ENCODE measurements at places on chromosomes 1 and 21.
A peak's percentile ranks its signal among the peaks of the same experiment; 100 is the strongest.

- DNase-seq, result no peak
These were observed 148.1 kb upstream of the KCTD3 start for GRCh38 chr1:215418876-215419447.

DNA sequence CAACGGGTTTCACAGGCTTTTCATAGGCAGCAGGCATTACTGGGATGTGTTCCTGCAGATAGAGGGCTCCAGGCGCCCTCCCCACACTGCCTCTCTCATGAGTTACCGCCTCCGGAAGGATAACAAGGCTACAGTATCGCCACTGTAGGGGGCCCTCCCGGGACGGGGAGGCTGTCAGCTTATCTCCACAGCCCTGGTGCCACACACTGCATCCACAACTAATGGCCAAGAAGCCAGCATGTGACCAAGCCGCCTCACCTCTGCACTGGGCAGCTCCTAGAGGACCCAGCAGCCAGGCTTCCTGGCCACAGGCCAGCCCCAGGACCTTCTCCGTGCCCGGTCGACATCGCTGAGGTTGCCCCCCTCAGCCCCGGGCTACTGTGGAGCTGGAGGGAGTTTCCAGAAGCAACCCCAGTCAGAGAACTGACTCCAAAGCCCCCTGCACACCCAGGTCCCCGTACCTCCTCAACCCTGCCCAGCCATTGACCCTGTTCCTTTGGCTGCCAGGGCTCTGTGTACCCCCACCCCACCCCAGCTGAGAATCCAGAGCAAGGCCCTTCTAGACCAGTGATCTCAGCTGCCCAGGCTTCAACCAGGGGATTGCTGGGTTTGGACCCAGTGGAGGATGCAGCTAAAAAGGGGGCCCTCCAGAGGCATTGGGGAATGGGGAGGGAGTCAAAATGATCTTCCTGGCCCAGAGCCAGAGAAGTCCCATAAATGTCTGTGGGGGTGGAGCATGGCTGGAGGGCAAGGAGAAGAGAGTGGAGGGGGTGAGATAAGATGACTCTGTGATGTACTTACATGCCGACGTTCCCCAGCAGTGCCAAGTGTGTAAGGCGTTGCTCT, 45.0 kb downstream of the NEK2 start:
- DNase-seq, result no peak

DNA sequence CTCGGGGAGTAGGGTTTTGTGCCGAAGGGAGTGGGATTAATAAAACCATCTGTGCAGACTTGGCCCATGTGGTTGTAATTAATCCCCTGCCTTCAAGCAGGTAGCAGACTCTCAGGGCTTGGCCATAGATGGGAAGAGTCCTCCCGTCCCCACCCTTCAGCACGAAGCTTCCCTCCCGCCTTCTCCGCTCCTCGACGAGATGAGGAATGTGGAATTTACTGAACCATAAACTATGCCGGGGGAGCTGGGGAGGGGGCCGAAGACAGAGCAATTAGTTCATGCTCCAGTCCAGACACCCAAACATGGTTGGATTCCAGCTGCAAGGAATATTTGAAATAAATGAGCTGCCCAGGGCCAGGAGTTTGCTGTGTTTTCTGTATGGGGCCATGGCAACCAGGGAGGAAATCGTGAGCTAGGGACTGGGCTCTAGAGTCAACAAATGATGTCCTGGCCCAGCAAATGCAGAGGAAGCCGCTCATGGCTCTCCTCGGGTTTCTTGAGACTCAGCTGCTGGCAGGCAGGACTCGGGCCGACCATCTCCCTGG, 78.8 kb downstream of the SPSB1 start:
- no peak for DNase-seq

GRCh38 chr1:175427625-175428024, 235.0 kb upstream of the KIAA0040 start:
- DNase-seq, result no peak

GRCh38 chr1:3984586-3984985, 84.5 kb upstream of the C1orf174 start:
- DNase-seq, result no peak

GRCh38 chr21:42222821-42223390, 4.0 kb downstream of the ABCG1 start:
- no peak for DNase-seq

DNA sequence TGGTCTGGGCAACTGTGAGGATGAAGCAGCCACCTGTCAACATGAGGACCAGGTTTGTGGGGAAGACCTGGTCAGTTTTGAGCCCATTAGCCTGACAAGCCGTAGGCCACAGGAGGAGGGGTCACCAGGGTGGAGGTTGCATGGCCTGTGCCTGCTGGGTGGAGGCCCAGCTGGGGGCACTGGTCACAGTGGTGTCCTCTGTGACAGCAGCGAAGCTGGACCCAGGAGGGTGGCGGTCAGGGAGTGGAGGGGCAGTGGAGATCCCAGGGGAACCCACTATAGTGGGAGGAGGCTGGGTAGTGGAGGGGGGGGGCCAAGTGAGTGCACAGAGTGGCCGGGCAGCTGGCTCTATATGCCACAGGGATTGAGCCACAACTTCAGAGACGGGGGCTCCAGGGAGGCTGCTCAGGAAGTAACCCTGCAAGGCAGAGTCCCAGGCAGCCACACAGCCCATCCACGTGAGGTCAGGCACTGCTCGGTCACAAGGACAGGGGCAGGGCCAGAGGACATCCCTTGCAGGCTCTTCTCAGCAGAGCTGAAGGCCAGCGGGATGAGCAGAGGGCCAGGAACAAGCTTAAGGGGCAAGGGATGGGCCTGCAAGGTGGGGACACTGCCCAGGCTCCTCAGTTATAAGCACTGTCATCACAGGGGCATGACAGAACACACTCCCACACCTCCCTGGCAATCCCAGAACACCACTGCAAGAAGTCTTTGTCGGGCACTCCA, 2.3 kb upstream of the C1orf35 start:
- DNase-seq, result no peak

- no peak for DNase-seq
These were observed 15.3 kb downstream of the BECN2 start for GRCh38 chr1:241972703-241973369.

DNA sequence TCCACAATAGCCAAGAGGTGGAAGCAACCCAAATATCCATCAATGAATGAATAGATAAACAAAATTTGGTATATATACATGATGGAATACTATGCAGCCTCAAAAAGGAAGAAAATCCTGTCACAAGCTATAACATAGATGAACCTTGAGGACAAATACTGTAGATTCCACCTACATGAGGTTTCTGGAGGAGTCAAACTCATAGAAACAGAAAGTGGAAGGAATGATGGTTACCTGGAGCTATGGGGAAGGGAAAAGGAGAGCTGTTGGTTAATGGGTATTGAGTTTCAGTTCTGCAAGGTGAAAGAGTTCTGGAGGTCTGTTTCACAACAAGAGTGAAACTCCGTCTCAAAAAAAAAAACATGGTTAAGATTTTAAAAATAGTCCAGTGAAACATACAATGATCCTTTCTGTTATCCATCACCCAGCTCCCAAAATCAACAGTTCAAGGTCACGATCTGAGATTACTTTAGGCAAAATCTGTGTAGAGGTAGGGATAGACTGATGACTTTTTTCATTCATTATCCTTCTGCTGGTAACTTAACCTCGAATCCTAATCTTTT, 80.8 kb upstream of the HNRNPU start:
- no peak for DNase-seq

- DNase-seq, result no peak
These were observed 10.1 kb downstream of the EXTL1 start for GRCh38 chr1:26031611-26032220.

- DNase-seq, result no peak
These were observed 36.6 kb downstream of the RIMS3 start for GRCh38 chr1:40628903-40629292.

DNA sequence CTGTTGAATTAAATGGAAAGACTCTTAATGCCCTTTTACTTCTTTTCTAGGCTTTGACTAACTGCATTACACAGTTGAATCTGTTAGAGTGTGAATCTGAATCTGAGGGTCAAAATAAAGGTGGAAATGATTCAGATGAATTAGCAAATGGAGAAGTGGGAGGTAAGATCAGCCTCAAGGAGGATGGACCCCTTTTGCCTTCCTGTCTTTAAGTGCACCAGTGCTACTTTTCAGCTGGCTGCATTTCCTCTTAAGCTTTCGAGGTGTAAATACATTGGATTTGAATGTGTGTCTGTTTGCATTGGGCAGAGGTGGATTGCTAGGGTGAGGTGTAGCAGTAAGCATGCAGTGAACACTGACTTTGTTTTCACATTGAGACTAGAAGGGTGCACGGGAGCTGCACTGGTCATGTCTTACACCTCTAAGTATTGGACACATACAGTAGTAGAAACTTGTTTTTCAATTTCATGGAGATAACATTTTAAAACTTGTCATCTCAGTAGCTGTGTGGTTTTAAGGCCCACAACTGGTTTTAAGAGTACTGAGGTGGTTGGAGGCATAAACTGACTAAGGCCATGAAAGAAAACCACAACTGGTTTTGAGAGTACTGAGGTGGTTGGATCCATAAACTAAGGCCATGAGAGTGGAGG, 35.4 kb downstream of the MIA3 start:
- DNase-seq, result peak; percentile 20

DNA sequence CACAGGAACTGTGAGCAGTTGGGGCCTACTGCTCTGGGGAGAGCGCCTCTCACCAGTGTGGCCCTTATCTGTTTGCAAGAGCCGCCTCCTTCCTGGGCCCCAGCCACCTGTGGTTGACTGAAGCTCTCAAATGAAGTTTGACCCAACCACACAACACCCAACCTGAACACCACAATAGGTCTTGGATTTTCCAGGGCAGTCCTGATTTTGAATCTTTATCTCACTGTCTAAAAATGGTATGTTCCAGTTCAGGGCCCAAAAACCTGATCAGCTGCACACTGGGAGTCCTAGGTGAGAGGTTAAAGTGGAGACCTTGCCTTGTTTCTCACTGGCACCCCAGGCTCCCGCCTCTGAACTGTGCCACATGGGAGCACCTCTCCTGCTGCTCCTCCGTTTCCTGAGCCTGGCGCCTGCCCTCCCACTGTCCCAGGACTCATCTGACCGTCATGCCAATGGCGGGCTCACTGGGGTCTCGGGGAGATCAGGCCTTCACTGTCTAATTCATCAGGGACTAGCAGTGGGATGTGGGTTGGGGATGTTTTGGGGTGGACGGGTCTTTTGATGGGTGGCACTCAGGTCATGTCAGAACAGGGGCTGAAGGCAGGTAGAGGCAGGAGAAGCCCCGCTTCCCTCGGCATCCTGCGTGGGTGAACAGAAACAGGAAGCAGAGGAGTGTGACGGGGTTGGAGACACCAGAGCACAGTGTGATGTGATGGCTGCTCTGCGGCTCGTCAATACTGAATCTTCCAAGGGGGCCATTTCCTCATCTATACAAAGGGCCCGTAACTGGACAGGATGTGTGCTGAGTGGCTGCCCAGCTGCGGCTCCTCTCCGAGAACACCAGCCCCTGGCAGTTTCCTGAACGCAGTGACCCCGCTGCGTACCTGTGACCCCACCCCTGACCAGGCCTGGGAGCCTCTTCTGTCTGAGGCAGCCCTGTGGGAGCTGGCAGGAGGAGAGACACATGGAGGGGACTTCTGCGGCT, 59.6 kb upstream of the ITPKB start:
- peak; percentile 64 for DNase-seq

- DNase-seq, result no peak
These were observed 61.7 kb downstream of the XCL2 start for GRCh38 chr1:168482106-168482505.

- no peak for DNase-seq
These were observed 446 bp upstream of the DEPDC1 start for GRCh38 chr1:68497358-68497698.

DNA sequence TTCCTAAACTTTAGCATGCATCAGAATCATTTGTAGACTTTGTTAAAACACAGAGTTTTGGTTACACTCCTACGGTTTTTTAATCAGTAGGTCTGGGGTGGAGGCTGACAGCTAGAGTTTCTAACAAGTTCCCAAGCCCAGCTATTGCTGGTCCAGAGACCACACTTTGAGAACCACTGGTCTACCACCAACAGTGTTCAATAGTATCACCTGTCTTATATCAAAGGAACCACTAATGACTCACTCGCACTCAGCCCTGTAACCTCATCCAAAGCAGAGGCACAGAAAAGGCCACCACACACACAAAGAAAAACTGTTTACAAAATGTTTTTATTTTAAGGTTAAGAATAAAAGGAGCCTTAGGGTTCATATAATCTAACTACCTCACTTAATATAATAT, 68.7 kb downstream of the HIVEP3 start:
- DNase-seq, result peak; percentile 15

DNA sequence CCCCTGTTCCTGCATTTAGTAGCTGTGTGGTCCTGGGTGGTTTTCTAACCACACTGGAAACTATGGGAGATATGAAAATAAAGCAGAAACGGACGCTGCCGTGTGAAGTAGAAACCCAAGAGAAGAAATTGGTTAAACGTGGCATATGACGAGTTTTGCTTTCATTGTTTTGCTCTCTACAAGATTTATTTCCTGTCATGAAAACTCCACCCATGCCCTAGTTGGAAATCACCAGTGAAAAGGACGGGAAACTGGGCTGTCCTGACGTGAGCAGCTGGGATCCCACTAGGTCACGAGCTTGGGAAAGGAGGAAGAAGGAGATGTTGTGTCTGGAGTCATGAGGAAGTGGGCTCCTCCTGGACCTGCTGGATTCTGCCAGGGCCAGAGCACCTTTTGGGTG, 120.8 kb upstream of the GADD45A start:
- DNase-seq, result no peak

Data from stimulated activated CD4-positive, alpha-beta T cell treated with anti-CD3 and anti-CD28 coated beads, Interleukin-4, amount 100 ng/mL, for 24 hours (primary cell).